Cardiac septum (tissue), 1 donor: ENCODE measurements at places on chromosomes 4 and X. TPM values are rescaled to one million over a fixed set of nuclear protein-coding genes. Genes with fewer than 3 reads are reported as not detected.

DNA sequence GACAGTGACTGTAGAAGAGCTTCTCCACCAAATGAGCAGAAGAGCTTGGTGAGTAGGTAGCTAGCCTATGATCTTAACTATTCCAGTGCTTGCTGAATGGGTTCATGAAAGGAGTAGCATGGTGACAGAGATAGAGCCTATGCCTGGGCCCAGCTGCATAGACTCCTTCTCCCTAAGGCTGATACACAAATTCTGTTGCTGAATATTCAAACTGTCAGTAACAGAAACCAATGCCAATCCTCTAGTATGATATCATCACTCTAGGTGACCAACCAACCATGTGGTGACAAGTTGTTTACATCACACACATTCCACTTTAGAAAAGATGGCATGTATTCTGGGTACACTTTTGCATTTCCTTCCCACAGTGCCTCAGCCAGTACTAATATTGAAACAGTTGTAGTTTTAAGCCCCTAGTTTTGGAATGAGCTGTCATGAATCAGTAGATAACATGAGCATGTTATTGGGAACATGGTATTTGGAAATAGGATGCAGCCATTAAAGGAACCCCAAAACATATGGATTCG is 103.4 kb upstream of the GRXCR1 start:
- DNase-seq = no peak

DNA sequence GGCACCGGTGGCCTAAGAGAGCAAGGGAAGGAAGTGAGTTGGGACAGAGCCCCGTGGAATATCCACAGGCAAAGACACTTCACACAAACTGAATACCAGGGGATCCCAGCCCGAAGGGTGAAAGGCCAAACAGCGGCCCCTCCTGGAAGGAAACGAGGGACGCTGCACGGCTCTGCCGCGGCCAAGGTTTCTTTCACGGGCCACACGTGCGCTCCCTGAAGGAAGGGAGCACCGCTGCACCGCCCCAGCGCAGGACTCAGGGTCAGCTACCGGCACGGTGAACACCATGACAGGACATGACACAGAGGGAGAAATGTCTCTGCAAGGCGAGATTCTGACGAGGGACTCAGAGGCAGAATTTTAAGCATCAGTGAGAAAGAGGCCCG is 31.5 kb upstream of the GTPBP6 start:
- no peak for DNase-seq

DNA sequence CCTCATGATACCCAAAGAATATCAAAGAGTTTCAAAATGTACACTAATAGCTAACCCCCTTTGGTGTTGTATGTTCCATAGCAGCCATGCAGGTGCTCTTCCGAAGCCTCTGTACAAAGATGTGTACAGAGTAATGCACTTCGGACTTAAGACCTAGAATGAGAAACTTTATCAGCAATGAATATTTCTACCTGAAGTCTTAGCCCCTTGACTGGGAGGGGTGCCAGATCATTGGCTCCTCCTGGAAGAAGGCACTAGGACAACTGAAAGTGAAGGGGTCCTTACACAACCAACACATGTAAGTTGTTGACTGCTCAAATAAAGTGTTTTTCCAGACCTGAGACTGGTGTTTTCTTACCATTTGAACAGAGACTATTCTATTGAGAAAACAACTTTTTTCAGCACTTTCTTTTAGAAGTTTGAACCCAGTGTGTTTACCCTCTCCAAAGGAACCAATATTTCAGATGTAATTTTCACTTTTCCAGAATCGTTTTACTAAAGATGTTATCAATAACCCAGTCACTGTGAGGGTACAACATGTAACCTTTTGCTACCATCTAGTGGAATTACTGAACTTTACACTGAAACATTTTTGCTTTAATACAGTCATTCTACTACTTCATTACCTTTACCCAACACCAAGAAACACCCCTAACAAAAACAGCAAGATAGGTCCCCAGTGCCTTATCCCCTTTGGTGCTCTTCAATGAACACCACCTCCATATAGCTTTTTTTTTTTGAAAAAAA is 33.3 kb upstream of the PRDX4 start:
- DNase-seq = no peak

- DNase-seq = no peak
Observed at GRCh38 chrX:119895843-119896326, at the start of gene AKAP14. Gene AKAP14, plus strand, starts transcription at chrX:119895893. Its CDS starts 7,331 bp downstream, at chrX:119903224.

Gene SLC7A11
- total RNA-seq = 0.19 TPM
